ENCODE measurements at places on chromosomes 12 and 14.

DNA sequence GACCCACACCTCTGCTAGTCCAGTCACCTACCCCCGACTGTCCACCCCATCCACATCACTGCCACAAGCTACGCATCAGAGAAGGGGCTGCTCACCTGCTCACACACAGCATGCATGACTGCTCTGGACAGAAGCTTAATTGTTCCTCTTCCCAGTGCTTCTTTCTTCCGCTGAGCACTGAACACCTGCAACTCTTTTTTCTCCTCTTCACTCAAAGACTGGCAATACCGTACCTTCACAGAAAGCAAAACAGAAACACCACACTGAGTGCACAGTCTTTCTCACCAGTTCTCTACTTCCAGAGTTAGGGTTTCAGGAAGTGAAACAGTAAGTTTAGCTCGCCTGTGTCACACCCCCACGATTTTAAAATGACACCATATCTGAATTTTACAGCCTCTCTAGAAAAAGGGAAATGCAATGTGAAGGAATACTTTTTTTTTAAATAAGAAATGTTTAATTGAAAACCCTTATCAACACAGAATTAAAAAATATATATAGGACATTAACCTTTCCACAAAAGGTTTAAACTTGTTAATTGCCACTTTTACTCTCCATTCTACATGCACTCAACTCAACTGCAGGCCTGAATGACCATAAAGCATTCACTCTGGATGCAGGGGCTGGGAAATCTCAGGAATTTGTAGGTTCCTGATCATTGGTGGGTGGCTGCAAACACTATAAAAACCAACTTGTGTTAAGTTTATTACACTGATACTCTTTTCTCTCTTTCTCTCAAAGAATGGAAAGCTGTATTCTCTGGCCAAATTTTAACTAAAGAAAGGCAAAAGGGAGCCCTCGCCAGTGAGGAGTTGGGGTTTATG lies 120.0 kb downstream of the PRICKLE1 start:
- no peak for DNase-seq

- no peak for DNase-seq
These were observed 45.1 kb downstream of the TRAF3 start for GRCh38 chr14:102822311-102822863.

DNA sequence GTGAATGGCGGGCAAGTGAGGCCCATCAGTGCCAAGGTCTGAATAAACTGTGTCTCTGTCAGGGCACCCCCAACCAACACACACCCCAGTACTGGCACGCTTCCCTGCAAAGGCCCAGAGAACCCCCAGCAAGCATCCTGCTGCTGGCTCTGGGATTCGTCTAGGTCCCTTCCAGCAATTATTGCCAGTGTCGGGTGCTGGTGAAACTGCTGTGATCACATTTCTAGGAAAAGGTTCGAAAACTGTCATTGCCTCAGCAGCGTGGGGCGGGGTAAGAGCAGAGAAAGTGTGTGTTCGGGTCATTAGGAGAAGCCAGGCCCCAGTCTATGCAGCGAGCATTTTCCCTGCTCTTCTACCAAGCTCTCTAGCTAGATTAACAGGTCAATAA lies 2.5 kb downstream of the FAM222A start:
- DNase-seq, result no peak

DNA sequence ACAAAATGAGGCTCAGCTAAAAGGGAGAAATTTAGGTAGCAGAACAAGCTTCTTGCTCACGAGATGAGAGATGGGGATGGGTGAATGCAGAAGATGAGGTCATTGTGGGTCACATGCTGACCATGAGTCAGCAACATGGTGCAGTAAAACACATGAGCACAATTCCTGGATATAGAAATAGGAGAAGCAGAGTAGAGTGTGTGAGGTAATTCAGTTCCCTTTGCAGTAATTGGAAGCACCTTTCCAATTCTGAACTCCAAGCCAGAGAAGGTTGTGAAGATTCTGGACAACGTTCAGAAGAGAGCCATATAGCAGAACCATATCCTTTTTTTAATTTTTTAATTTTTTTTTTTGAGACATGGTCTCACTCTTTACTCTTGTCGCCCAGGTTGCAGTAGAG lies 62.0 kb upstream of the LMNTD1 start:
- DNase-seq, result no peak

DNA sequence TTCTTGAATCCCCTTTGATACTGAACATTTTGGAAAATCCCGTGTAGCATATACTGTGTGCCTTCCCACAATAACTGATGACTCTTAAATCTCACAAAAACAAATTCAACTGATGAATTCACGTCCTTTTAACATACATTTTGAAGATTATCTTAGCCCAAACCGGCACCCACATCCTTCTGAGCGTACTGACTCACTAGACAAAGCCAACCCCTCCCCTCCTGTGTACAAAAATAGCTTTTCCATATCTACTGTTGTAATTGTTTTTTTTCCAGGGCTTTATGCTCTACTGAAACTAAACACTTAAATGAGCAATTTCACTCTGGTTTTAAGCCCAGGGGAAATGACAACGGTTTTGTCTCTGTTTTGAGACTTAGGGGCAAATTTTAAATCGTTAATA lies 109.4 kb upstream of the ATF7IP start:
- peak; percentile 31 for DNase-seq

DNA sequence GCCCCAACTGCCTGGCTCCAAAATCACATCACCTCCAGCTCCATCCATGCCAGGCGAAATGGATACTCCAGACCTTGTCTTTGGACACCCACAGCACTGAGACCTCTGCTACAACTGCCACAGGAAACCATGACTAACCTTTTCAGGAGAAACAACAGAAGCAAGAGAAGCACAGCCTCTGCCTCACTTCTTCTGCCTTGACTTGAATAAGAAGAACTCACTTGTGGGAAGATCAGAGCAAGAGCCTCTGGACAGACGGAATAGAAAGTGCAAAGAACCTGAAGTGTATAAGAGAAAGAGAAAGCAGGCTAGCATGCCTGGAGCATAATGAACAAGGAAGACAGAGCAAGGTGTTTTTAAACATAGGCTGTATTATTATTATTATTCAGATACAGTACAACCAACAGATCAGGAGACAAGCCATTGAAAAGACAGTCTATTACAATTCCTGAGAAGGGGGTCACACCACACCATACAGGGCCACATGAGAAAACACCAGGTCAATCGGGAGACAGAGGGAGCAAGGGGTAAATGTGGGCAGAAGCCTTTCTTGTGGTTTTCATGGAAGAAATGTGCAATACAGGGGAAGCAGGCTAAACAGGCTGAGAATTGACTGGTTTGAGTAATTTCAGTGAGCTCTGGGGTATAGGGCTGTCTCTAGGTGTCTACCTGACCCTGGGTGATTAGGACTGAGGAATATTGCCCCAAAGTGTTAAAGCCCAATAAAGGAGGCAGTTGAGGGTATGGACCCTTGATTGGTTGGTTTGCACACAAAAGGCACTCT lies 7.4 kb upstream of the OR10P1 start:
- no peak for DNase-seq
